ENCODE measurements at places on chromosomes 4 and X.

DNA sequence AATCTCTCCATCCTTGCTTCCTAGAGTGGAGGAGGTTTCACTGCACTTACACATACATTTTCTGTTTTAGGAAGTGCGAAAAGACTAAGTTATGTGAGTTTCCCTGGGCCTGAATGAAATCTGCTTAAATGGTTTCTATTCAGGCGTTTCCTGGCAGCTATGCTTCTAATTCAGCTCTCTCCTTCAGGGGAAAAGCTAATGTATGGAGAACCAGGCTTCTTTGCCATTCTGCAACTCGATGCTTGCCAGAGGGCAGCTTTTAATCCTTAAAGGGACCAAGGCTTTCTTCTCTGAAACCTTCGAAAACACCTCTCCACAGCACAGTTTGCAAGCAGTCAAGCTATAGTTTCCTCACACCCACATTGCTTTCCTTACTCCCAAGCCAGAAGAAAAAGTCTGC, 89.5 kb upstream of the ARX start:
- no peak for DNase-seq

DNA sequence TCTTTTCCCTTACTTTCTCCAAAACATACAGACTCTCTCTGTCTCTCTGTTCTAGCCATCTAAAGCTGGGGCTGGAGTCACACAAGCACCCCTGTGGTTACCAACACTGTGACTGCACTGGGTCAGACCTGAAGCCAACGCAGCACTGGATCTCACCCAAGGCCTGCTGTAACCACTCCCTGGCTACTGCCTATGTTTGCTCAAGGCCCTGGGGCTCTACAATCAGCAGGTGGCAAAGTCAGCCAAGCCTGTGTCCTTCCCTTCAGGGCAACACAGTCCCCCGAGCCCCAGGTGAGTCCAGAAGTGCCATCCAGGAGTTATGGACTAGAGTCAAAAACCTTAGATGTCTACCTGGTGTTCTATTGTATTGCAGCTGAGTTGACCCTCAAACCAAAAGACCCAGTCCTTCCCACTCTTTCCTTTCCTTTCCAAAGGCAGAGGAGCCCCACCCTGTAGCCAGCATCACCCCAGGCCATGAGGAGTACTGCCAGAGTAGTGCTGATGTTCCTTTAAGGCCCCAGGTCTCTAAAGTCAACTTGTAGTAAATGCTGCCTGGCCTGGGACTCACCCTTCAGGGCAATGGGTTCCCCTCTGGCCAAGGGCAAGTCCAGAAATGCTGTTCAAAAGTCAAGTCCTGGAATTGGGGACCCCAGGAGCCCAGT, 58.8 kb upstream of the RAP2C start:
- no peak for DNase-seq

- DNase-seq, result no peak
These were observed 52.6 kb downstream of the DDX53 start for GRCh38 chrX:23052324-23052723.

DNA sequence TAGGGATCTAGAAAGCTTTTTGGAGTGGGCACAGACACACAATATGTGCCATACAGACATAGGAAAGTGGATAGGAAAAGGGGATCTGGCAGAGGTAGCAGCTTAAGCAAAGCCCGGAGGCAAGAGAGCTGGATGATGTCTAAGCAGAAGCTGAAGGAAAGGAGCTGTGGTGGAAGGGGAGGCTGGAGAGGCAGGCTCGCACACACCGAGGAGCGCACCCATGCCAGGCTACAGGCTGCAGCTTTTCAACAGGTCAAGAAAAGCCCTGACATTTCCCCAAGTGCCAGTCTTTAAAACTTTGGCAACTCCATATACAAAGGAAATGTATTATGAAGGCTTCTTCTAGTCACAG, 67.4 kb downstream of the SOWAHB start:
- DNase-seq, result no peak

DNA sequence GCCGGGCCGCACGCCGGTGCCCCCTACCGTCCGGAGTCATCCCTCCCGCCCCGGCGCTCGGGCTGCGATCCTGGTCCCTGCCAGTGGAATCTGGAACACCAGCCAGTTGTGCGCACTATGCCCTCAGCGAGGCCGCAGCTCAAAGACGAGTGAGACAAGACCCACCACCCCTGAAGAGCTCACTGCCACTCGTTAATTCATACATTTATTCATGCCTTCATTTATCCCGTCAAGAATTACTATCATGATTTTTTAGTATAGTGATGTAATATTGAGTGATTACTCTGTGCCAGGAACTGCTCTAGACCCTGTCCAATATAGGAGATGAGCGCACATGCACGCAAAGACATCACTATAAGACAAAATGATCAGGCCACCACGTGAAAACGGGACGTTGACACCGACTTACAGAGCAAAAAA, 247 bp upstream of the PPA2 start:
- DNase-seq, result peak; percentile 70

DNA sequence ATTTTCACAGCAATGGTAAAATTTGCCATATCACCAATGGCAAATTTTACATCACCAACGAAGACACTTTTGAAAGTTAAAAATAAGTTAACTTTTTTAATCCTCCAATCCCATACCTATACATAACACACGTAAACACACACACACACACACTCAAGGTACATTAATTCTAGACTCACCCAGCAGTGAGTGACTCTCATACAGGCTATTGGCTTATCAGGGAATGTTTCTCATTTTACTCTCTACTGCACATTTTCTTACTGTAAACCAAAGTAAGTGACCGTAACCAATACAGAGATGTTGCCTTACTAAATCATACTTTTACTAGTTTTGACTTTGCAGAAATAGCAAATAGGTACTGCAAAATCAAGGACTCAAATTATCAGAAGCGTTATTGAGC, 2.3 kb downstream of the VEGFC start:
- DNase-seq, result no peak

GRCh38 chrX:42732506-42732905, 45.5 kb downstream of the PPP1R2C start:
- DNase-seq, result no peak

GRCh38 chr4:14768449-14768848, 233.8 kb upstream of the CPEB2 start:
- no peak for DNase-seq

GRCh38 chr4:112885897-112886296, 163.6 kb upstream of the ANK2 start:
- DNase-seq, result no peak

Measured in activated CD4-positive, alpha-beta T cell treated with anti-CD3 and anti-CD28 coated beads, Interleukin-2, amount 50 U/mL, for 24 hours (primary cell).